Kidney glomerular epithelial cell (primary cell): ENCODE measurements at places on chromosomes 16 and 17.

- no peak for DNase-seq
These were observed 55.4 kb downstream of the CDK5R1 start for GRCh38 chr17:32542186-32542585.

- no peak for DNase-seq
These were observed 9.6 kb downstream of the G6PC3 start for GRCh38 chr17:44079877-44080821.

GRCh38 chr17:40170325-40170724, 6.9 kb upstream of the RAPGEFL1 start:
- no peak for DNase-seq

DNA sequence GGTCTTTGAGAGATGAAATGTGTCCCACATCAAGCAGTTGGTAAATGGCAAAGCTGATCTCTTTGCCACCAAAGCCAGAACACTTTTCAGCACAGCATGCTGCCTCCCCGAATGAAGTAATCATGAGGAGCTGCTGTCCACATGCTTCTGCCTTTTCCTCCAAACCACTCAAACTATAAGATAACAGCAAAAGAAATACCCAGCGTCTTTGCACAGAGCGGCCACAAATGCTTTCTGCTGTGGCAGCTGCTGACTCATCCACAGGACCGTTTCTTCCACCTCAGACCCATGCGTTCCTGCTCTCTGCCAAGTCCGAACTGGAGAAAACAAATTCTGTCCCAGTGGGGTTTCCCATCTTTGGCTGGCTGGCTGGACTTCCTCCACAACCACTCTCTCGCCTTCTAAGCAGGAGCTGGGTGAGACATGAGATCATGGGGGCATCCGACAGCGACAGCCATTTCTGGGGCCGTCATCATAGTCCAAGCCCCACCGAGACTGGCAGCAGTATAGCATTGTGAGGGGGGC, 27.1 kb downstream of the TBC1D3B start:
- DNase-seq = no peak

GRCh38 chr16:53816211-53816836, 112.4 kb downstream of the FTO start:
- no peak for DNase-seq

DNA sequence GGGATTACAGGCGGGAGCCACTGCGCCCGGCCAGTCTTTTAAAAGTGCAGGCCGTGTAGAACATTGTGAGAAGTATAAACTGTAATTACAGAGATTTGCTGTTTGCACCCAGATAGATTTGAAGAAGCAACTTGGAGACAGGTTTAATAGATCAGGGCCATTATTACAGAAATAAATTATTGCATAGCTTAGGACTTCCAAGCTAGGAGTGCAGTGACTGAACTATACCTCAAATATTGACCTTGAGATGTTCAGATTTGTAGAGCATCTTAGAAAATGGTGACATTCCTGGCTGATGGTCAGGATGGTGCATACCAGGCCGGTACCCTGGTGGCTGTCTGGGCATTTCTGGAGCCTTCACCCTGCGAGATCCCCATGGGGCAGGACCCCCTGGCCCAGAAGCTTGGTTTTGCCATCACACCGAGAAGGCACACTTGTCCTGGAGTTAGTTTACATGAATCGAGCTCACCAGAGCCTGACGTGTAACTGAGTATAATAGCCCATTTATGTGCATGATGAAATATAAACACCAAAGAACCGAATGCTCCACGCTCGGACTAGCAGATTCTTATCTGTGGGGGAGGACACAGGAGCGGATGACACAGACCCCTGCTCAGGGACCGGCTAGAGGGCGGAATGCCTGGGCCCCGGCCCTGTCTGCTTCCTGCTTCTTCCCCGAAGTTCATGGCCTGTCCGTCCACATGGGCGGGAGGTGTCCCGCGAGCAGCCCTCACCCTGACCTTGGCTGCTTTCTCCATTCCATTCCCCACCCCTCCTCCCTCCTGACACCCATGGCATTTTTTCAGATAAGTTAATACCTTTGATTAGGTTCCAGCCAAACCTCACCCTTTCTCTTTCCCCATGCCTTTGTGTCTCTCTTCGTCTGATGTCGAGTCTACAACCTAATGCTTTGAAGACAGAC, 32.1 kb downstream of the CCDC40 start:
- DNase-seq = peak; percentile 91

DNA sequence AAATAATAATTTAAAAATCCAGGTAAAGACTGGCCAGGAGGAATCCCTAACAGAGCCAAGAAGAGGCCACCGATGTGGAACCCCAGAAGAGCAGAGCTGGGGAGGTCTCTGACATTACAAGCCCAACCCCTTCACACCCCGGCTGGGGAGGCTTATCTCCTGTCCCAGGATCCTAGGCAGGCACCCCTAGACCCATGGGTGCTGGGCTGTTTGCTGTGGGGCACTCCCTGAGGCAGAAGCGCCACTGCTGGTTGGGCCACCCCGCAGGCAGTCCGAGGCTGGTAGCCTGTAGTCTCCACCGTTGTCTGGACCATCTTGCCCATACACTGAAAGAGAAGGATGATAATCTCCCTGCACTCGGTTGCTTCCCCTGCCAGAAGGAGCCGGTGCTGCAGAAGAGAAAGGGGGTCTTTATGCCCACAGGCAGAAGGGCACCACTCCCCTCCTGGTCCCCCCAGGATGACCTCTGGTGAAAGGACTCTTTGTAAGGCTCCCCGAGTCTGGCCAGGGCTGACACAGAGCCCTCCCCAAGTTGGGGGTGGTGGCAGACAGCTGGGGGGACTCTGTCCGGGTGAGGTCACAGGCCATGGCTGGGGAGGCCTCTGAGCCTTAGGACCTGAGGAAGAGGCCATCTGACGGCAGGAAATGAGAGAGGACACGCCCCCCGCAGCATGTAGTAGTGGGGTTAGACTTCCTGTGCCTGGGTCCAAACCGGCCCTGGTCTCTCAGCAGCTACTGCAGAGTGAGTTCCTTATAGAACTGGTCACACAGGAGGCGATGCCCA, 34.2 kb downstream of the CFAP20 start:
- no peak for DNase-seq

DNA sequence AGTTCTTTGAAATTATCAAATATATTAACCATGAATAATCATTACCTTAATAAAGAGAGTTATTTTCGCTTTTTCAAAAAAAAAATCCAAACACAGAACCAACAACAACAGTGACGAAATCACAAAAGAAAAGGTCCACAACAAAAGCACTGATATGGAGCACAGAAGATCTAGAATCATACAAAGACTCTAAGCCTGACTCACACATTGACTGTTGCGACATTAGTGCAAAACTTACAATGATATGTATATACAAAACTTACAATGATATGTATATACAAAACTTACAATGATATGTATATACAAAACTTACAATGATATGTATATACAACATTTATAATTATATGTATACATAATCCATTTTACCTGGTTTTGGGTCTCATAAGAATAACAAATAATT, 117.7 kb downstream of the USP22 start:
- DNase-seq = no peak

- DNase-seq = peak; percentile 35
These were observed 395 bp downstream of the STXBP4 start for GRCh38 chr17:54968988-54969332.

- no peak for DNase-seq
These were observed 1.5 kb upstream of the TOM1L1 start for GRCh38 chr17:54899201-54899600.

DNA sequence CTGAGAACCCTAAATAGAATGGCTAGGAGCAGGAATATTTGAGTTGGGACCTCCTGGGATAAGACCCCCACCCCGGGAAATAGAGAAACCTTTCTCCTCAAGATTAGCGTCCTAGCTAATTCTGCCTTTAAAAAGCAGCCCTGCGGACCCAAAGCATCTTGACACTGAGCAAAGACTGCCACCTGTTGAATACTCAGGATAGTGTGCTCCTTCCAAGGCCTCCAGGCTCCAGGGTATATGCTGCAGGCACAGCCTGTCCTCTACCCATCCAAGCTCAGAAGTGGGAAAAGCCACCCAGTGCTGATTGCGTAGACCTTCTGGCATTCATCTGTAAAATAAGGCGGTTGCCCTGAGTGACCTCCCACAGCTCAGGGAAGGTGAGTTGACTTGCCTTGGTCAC, 456.2 kb upstream of the DYNLRB2 start:
- peak; percentile 60 for DNase-seq

DNA sequence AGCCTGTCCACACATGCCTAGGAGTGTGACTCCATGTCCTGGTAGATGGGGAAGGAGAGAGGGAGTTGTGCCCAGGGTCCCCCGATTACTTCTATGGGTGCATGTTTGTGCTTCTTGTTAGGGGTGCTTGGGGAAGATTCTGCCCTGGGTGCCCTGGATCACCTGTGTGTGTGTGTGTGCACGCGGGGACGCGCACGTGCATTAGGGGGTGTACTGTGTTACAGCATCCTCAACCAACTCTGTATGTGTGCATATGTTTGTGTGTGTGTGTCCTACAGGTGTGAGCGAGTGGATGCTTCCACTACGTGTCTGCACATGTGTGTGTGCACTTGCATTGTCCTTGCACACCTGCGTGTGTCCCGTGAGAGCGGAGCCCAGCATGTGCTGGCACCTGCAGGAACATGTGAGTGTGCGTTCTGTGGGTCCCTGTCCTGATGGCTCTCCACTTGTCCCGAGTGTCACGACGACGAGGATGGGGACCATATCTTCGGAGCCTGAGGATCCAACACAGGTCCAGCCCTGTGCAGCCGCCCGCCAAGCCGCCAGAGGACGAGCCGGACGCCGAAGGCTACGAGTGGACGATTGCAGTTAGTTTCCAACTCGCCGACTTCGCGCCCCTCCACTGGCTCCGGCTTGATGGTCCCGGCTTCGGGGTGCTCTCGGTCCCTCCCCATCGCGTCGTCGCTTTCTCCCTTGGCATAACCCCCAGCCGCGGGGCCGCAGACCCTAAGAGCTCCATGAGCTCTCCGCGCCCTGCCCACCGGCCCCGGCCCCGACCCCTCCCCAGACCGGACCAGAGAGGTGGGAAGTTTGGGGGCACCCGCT, 6.0 kb upstream of the TBC1D3B start:
- no peak for DNase-seq

DNA sequence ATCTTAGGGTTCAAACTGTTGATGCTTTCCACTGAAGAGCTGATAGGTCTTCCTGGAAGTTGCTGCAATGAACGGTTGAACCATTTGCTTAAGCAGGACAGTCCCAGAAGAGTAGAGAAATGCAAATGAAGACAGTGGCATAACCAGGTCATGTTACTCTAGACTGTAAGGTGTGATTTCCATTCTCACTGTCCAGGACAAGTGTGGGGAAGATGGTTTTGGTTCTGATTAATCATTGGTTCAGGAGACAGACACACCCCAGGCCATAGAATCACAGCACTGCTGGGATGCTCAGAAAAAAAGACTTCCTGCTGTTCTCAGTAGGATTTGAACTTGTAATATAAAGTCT, 34.8 kb upstream of the XYLT2 start:
- no peak for DNase-seq

DNA sequence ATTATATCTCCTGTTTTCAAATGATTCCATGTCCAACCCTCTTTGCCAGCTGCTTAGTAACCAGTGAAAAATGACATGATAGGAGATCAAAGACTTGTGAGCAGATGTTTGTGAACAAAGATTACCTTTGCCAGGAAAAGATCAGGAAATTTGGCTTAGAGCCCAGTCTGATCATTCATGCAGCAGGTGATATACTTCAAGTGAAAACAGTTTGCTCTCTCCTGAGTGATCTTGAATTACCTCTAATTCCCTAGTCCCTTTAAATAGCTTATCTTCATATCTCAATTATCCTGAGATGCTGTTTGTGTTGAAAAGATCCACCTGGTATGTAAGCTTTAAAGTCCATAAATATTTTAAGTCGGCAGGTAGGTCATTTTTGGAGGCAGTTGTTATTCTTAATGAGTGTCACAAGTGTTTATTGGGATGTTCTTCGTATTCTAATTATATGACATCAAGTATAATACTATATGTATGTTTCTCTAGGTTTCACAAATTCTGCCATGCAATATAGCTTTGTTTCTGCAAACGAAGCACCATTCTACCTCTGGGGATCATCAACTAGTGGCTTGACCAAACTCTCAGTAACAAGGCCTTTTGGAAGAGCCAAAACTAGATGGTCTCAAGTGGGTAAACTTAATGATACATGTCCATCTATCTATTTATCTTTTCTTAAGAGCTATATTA, 13.2 kb upstream of the VPS35L start:
- no peak for DNase-seq

- no peak for DNase-seq
These were observed 999.9 kb downstream of the KCNJ18 start for GRCh38 chr17:22692066-22692805.

- DNase-seq = no peak
These were observed 17.5 kb downstream of the TRIM25 start for GRCh38 chr17:56896217-56896967.

DNA sequence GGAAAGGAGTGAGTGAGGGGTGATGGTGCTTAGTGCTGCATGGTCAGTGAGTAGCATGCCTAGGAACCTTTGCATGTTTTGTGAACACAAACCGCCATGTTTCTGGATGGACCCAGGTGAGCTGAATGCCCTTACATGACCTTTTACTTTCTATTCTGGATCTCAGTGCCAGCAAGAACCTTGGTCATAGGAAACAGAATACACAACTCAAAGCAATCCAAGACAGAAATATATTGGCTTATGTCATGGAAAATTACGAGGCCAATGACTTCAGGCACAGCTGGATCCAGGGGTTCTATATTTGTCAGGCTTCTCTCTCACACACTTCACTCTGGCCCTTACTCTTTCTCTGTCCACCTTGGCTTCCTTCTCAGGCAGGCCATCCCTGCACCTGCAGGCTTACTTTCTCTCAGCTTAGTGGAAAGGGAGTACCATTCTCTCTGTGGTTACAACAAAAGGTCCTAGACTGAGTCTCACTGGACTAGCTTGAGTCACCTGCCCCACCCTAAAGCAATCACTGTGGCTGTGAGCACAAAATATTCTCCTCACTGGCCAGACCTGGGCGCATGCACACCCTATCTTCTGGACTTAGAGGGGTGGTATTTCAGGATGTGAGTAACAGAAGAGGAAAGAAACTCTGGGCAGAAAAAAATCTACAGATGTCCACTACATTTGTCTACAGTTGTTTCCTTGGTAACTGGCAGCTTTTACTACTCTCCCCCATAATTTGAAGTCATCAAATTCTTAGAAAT, 20.4 kb upstream of the CPNE2 start:
- no peak for DNase-seq

- no peak for DNase-seq
These were observed 600.9 kb downstream of the CDH8 start for GRCh38 chr16:61435346-61435745.

- no peak for DNase-seq
These were observed 572 bp downstream of the FAM171A2 start for GRCh38 chr17:44362949-44363612.

- peak; percentile 4 for DNase-seq
These were observed 1.7 kb upstream of the PRR35 start for GRCh38 chr16:558298-559020.

GRCh38 chr16:73418691-73419090, 370.8 kb upstream of the ZFHX3 start:
- no peak for DNase-seq

- DNase-seq = no peak
These were observed 9.4 kb downstream of the RPH3AL start for GRCh38 chr17:343211-343610.

GRCh38 chr16:81601008-81601428, 156.4 kb downstream of the CMIP start:
- DNase-seq = no peak

- no peak for DNase-seq
These were observed 71.2 kb downstream of the OMG start for GRCh38 chr17:31225831-31226230.
